ENCODE measurements at places on chromosomes 5 and 9.

GRCh38 chr9:81620002-81620390 lies 69.4 kb downstream of the TLE1 start:
- DNase-seq = peak; percentile 22

DNA sequence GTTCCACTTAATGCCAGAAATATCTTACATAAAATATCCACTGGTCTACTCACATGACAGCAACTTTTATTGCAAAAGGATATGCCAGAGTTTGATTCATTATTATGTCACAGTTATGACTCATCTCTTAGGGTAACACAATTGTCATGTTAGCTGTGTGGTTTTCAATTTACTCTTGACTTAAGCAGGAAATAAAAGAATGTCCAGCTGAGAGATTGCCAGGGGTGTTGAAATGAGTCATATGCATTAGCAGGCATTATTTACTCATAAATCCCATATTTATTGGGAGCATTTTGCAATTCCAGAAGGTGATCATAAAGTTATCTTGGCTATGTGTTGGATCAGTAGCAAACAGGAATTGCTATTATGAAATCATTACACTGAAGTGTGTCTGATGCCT lies 1164.6 kb upstream of the CDH18 start:
- no peak for DNase-seq

DNA sequence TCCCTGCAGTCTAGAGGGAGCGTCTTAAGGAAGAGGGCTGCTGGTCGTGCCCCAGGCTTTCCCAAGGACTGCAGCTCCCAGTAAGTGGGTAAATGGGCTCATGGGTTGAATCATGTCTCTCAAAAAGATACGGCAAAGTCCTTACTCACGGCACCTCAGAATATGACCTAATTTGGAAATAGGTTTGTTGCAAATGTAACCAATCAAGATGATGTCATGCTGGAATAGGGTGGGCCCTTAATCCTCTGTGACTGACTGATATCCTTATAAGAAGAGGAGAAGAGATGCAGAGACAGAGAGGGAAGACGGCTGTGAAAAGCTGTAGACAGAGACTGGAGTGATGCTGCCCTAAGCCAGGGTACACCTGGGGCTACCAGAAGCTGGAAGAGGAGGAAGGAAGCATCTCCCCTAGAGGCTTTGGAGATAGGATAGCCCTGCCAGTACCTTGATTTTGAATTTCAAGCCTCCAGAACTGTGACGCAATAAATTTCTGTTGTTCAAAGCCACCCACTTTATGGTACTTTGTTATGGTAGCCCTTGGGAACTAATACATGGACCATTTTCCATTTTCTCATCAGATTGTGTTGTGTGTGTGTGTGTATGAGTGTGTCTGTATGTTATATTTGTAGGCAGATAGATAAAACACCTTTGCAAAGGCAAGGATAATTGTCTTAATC lies 15.0 kb downstream of the GALNT10 start:
- no peak for DNase-seq

- no peak for DNase-seq
Measured at GRCh38 chr5:6788956-6789649, 75.9 kb downstream of the TENT4A start.

DNA sequence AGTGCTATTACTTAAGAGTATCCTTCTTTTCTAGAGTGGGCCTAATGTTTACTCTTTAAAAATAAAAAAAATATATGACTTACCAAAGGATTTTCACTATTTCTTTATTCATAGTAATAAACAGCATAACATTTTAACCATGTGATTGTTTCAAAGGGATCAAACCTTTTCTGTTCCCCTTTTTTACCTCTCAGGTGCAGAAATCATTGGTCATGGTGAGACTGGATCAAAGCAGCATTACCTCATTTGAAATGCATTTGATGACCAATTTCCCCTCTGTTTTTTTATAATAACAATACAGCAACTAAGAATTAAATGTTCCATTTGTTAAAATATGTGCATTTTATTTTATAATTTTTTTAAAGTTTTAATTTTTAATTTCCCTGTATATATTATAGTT lies 598.0 kb upstream of the RGMB start:
- DNase-seq = no peak
